LHCN-M2 (cell line): ENCODE measurements at places on chromosomes 4 and X.
A peak's percentile ranks its signal among the peaks of the same experiment; 100 is the strongest.

- no peak for DNase-seq
Observed at GRCh38 chrX:11446949-11447348, 153.7 kb downstream of the AMELX start.

GRCh38 chr4:87003266-87003665 lies 68.5 kb downstream of the AFF1 start:
- DNase-seq = no peak

GRCh38 chrX:46953137-46953527 lies 40.9 kb downstream of the JADE3 start:
- DNase-seq = no peak

DNA sequence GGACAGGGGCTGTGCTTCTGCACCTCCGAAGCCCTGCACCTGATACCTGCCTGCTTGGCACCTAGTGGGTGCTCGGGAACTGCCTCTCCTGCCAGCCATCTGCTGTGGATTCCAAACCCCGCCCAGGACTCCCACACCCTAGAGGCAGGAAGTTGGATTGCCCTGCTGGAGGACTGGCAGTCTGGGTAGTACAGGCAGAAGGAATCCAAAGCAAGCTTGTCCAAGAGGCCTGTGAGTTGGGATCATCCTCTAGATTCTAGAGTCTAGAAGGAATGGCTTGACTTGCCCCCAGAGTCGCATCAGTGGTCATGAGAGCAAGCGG lies 64.6 kb upstream of the MTM1 start:
- DNase-seq = no peak

- no peak for DNase-seq
Observed at GRCh38 chr4:141676087-141676670, 39.8 kb downstream of the IL15 start.

DNA sequence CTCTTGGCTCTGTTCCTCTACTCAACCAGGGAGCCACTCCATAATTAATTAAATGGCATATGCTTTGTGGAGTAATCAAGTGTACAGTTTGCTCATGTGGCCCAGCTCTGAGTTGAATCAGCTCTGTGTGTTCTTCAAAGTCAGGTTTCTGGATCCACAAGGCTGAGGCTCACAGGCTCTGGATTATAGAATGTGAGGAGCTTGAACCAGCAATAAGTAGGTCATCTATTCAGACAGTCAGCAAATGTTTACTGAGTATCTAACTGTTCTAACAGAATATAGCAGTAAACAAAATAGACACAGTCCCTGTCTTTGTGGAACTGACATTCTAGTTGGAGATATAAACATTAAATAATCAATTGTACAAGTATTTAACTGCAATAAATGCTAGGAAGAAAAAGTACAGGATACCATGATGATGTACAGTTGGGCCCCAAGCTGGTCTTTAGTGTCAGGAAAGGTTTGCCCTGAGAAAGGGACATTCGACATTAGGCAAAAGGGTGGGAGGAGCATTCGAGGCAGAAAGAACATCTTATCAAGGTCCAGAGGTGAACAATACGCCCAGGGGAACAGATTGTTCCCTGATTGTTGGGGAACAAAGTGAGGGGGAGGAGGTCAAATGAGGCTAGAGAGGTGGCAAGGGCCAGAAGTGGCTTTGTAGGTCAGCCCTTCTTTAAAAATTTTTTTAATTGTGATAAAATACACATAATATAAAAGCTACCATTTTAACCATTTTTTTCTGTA lies 20.5 kb upstream of the TSR2 start:
- no peak for DNase-seq

- DNase-seq = no peak
Observed at GRCh38 chrX:30613721-30614120, 36.2 kb upstream of the TASL start.

DNA sequence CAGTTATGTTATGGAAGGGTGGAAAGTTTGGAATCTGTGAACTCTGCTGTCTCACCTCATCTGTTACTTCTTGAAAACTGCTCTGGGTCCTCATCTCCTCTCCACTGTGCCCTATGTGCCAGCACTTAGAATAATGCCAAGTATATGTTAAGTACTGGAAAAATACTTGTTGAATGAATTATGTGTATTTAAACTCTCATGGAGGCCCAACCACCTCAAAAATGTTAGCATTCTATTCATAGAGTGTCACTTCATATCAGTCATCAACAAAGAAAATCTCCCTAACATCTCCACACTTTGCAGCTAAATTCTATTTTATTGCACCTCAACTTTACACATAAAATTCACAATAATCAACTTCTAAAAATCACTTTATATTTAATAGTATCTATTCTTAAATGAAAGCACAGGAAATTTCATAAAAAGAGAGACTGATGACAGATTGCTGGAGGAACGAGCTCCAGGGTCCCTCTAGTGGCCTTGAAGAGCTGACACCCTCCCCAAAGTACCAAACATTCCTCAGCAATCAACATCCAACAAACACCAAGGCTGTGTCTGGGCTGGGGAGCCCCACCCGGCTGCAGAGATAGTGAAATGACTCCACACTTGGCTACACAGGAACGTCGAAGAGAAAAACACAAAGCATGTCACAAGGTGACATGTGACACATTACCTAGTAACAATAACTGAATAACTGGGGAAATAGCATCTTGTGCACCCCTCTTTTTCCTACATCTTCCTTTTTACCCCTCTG lies 45.8 kb downstream of the SLC39A8 start:
- peak; percentile 44 for DNase-seq

DNA sequence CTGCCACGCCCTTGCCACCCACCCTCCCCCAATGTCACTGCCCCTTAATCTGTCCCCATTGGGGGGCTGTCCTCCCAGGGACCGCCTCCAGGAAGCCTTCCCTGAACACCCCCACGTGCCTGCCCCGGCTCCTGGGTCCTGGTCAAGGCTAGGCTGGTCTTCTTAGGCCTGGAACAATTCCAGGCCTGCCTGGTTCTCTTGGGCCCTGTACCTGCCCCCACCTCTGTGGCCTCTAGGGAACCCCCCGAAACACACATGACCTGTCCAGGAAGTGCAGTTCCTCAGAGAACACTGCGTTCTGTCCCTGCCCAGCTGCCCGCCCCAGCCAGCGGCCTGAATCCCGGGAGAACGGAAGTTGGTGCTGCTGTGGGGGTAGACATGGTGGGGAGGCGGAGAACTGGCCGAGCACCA lies 5.1 kb downstream of the MXD4 start:
- DNase-seq = peak; percentile 35

- DNase-seq = no peak
Observed at GRCh38 chrX:151703487-151703886, 8.2 kb downstream of the PRRG3 start.

- no peak for DNase-seq
Observed at GRCh38 chr4:57639561-57640382, 529.6 kb upstream of the IGFBP7 start.

DNA sequence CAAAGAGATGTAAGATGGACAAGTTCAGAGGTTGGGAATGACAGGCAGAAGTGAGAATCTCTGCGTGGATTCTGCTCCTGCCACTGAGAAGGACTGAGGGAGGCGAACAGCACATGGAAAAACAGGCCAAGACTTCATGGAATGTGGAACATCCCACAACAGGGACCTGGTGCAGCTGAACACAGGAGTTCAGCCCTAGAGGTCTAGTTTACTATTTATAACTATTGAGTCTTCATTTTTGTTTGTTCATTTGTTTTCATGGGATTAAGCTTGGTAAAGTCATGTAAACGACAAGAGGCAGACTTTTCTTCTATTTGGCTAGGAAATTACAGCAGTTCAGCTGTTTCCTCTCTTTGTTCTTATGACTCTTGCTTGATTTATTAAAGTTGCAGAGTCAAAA lies 234.5 kb downstream of the MAML3 start:
- peak; percentile 67 for DNase-seq
